ENCODE measurements at places on chromosomes 6 and 20.

DNA sequence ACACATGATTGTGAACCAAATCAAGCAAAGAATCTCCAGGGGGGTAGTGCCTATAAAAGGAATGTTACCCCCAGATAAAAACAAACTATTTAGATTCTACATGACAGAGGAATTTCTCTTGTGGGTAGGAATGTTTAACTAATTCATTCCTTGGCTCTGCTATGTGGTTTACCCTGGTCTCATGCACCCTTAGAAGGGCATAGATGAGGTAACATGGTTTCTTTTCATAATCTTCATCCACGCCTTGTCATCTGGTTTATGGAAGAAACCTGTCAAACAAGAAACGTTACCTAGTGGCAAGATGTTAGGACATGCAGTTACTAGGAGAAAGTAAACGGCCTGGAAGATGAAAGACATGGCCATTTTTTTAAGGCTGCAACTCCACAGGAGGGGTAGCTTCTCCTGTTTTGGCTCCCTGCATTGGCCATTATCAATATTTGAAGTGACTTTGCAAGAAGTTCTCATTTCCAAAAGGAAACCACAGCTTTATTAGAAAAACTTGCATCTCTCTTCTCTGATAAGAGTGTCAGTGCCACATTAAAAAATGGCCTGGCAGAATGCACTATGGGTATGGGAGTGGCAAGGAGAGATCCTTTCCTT, 45.5 kb downstream of the STX11 start:
- DNase-seq, result no peak

DNA sequence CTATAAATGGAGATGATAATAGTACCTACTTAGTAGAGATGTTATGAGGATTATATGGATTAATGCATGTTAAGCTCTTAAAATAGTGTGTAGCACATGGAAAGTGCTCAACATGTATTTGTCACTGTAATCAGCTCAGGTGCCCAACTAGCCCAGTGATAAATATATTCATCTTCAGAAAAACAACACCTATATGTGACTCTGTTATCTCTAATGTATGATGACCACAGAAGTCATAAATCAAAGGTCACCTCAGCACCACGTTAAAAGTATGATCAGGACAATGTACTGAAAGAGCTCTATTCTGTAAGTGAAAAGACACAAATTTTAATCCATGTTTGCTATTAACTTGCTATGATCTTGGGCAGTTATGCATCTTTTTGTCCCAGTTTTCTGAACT, 36.8 kb upstream of the TENT5A start:
- DNase-seq, result no peak

DNA sequence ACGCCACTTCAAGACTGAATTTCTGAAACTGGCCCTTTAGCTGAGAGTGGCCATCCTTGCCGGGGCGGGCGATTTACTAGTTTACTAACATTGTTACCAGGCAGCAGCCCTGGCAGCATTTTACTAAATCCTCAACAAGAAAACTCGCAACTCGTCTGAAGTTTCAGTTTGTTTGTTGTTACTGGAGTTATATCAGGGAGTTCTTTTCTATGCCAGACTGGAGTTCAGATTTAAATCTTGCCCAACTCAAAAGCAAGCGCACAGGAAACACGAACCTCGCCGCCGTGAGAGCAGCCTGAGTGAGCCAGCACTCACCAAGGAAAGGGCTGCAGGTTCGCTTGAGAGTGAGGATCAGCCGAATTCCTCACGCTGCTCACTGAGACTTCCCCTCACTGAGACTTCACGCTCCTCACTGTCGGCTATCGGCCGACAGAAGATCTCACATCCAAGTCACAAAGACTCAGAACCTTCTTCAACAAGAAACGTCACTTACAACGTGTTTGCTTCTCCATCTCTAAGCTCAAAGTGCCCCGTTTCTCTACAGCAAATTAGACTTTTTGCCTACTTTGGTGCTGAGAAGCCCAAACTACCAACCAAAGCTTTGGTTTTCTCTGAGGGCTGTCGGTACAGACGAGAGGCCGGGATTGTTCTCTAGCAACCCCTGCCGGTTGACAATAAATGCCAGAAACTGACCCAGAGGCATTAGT, 78.9 kb downstream of the OLIG3 start:
- peak; percentile 41 for DNase-seq

DNA sequence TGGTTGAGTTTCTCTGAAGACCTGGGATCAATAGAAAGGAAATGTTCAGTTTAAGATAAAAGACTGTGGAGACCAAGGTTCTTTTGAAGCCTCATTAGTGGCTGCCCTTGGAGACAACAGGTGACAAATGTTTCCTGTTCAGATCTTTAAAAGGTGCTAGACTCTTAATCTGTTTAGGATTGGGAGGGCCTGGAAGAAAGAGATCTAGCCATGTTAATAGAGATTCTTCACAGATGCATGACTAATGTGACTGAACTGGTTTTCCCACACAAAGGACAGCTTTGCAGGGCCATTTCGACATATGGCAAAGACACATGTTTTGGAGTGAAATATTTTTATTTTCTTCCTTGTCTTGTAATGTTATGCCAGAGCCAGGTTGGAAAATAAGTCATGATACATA, 82.2 kb downstream of the WDR27 start:
- DNase-seq, result no peak

DNA sequence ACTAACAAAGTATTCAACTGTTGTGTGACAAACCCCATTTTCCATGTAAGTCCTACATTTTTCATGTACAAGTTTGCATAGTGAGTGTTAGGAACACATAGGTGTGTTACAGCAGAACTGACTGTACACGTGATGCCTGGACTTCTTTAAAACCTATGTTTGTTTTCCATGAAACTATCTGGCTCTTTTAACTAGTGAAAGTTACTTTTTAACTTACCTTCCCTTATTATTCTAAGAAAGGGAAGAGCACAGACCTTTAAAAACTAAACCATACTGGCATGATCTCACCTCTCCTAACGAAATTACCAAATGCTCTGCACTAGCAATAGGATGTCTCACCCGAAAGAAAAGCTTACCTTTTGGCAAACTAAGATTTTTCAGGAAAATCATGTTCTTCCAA, 87.8 kb downstream of the CENPW start:
- DNase-seq, result no peak

GRCh38 chr6:139569566-139569965, 195.1 kb upstream of the CITED2 start:
- DNase-seq, result no peak

DNA sequence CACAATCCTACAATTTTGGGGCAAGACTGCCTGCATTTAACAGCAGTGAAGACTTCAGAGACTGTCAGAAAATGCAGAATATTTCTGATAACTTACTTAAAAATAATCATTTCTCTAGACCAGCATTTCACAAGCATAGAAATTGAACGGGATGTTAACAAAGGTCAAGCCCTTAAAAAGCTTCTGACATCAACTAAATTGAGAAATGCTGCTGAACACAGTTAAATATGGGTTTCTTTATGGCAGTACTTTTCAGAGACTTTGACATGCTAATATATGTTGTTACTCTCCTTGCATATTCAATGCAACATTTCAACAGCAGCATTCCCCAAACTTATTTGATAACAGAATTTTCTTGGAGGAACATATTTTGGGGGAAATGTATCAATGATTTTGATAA, 84.5 kb downstream of the KIF13A start:
- DNase-seq, result no peak

GRCh38 chr6:166192557-166192956, 24.9 kb upstream of the TBXT start:
- DNase-seq, result no peak

- DNase-seq, result no peak
These were observed 299.9 kb upstream of the SUPT3H start for GRCh38 chr6:45677381-45678284.

- DNase-seq, result no peak
These were observed 6.4 kb downstream of the TIAM2 start for GRCh38 chr6:155001482-155001881.

GRCh38 chr6:168849459-168849858, 404.2 kb downstream of the THBS2 start:
- DNase-seq, result no peak

- no peak for DNase-seq
These were observed 6.9 kb downstream of the PSMG4 start for GRCh38 chr6:3265671-3266070.

GRCh38 chr6:139429580-139430145, 55.2 kb upstream of the CITED2 start:
- no peak for DNase-seq

DNA sequence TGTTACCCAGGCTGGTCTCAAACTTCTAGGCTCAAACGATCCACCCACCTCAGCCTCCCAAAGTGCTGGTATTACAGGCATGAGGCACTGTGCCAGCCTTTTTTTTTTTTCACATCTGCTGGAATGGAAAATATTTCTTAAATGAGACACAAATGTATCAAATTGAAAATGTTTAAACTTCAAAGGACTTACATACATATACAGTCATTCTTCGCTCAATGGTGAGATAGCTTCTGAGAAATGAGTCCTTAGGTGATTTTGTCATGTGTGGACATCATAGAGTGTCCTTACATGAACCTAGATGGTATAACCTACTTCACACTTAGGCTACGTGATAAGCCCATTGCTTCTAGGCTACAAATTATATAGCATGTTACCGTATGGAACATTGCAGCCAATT, 43.1 kb downstream of the MICA start:
- DNase-seq, result no peak

DNA sequence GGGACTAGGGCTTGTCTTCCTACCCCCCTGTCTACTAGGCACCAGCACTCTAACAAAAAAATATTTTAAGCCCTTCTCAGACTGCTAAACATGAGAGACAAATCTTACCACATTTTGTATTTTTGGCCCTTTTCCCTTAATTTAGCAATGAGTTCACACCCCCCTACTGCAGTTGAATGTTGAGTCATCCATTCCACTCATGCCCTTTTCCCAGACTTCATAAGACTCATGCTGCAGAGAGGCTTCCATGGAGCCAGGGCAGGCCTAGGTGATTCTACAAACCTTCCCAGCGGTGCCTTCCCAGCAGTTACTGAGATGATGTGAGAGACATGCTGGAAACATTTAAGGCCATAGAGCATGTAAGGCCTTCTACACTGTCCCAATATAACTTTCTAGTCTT, 53.9 kb downstream of the PXDC1 start:
- DNase-seq, result no peak

DNA sequence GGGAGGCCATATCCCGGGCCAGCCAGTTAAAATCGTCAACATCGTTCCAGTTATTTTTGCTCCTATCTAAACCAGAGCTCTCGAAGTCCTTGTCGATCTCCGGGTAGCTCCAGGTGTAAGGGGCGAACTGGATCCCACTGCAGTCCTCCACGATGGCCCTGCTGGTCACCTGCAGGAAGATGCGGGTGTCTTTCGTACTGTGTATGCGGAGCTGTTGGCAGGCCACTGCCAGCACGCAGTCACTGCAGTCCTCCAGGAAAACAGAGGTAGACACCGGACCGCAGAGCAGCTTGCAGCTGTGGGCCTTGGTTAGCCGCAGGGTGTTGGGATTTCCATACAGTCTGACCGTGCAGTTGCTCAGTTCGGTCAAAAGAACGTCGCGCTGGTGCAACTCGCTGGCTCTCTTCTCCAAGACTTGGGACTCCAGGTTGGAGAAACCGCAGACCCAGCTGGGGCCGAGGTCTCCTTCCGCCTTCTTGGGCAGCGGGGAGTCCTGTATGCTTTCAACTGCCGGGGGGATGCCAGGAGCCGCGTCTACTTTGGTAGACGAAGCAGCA, 742 bp downstream of the TBCC start:
- DNase-seq, result no peak

DNA sequence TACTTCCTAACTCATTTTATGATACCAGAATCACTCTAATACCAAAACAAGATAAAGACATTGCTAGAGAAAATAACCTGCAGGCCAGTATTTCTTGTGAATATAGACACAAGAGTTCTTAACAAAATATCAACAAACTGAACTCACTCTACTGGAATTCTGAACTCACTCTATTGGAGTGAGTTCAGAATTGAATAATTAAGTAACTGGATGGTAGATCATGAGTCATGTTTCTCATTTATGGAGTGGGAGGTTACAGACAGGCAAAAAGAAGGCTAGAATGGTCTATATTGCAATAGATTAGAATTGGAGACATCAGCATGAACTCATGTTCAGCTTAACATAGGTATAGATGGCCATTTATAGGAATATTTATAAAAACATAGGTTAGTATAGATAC, 26.6 kb upstream of the C6orf58 start:
- DNase-seq, result no peak

DNA sequence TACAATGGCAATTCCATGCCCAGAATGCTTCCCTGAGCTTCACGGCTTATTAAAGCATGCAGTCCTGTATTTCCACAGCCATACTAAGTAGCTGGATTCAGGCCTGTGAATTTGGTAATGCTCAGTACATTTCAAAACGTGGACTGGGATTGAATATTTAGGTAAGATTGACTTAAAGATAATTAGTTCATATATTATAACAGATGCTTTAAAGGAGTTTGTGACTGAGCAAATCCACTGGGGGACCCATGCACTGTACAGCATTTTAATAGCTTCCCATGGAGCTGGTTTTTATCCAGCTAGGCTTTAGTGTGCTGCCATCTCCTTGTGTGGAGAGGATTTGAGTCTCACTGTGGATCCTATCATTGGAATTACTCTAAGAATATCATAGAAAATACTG, 420.9 kb upstream of the FLRT3 start:
- DNase-seq, result no peak

DNA sequence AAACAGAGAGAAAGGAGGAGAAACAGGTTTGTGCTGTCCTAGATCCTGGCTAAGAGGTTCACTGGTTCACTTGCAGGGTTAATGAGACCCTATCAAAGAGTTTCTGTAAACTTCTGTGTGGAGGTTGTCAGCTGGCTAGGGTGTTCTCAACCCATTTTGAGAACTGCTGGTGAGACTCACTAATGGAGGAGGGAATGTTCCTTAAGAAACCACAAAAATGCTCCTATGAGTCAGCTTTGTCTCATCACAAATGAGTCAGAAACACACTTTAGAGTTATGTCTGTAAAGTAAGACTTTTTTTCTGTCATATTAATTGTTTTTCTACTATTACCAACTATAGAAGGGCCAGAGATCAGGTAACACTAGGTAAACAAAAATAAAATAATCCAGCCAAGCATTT, 884.4 kb downstream of the PHF3 start:
- no peak for DNase-seq

DNA sequence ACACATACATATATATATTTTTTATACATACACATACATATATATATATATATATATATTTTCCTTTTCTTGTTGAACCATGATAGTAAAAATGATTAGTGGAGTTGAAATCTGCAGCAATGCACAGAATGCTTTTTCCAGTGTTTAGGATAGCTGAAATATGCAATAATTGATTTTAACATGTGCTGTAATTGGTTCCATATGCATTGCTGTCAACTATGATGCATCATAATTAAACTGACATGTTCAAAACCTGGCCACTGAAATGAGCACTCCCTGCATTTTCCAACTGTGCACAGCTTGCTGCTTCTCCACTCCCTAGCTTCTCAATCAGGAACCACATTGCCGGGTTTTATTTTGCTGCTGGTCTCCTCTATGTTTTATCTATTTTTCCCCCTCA, 358.3 kb downstream of the PAX1 start:
- DNase-seq, result no peak

DNA sequence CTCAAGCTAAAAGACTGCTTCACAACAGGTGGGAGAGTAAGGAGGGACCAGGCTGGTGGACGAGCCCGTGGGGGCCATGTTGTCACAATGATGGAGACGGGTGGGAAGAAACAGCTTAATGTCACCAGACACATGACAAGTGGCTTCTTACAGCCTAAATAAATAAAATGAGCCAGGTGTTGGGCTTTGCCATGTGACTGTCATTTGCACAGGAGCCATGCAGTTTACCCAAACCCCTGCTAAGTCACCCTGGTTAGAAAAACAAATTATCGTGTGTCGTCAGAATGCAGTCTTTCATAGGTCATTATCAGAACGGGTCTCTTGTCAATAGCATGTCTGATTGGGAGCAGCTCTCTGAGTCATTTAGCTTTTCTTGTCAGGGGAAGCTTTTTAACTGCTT, 18.5 kb downstream of the BTBD3 start:
- DNase-seq, result no peak
